ENCODE measurements at places on chromosomes 16 and 17.

DNA sequence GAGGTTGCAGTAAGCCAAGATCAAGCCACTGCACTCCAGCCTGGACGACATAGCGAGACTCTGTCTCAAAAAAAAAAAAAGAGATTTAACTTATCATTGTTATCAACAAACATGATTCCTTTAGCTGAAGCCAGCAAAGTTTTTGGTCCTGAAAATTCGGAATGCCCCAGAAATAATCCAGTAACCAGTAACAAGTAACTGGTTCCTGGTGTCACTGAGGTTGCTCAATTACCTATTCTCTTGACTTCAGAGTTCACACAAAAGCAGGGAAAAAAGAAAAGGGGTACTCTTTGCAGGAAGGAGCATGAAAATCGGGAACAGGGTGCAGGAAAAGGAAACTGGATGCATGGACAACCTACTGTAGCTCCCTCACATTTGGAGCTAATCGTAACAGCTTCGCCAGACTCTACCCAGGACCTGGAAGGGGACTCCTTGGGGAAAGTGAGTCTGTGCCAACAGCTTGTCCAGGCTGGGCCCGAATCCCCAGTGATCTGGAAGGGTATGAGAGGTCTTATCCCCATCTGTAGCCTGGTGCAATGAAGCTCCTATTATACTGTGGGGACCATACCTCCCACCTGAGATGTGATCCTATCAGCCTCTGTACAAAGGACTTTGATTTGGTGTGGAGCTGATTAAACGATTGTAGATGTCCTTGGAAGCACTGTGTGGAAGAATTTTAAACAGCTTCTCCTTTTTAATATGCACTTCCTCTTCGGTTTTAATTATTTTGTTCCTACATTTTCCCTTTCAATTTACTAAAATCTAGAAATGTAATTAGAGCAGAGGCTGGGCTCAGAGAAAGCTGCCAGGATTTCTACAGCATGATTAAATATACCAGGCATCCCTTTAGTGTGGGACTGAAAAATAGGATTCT, 3.4 kb upstream of the SPOP start:
- no peak for DNase-seq

GRCh38 chr17:50171371-50172071, 5.7 kb downstream of the SGCA start:
- DNase-seq = no peak

- no peak for DNase-seq
Observed at GRCh38 chr17:41691031-41691777, 2.5 kb downstream of the EIF1 start.

GRCh38 chr17:73189417-73190099, 3.3 kb upstream of the COG1 start:
- no peak for DNase-seq

- no peak for DNase-seq
Observed at GRCh38 chr17:6343736-6344135, 91.2 kb downstream of the AIPL1 start.

DNA sequence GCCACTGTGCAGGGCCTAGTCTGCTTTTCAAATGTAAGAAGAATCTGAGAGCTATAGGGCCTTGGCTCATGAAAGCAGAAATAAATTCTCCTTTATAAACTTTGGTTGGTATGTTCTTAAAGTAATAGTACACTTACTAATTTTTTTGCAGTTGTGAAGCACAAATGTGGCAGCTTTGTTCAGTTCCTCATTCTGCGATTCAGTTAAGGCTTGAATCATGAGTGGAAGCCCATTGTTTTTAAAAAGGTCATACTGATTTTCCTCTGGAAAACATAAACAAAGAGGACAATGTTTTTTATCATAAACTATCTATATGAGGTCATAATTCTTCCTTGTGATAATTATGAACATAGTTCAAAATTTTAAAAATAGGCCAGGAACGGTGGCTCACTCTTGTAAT, 23.6 kb upstream of the DYNC1LI2 start:
- DNase-seq = no peak

DNA sequence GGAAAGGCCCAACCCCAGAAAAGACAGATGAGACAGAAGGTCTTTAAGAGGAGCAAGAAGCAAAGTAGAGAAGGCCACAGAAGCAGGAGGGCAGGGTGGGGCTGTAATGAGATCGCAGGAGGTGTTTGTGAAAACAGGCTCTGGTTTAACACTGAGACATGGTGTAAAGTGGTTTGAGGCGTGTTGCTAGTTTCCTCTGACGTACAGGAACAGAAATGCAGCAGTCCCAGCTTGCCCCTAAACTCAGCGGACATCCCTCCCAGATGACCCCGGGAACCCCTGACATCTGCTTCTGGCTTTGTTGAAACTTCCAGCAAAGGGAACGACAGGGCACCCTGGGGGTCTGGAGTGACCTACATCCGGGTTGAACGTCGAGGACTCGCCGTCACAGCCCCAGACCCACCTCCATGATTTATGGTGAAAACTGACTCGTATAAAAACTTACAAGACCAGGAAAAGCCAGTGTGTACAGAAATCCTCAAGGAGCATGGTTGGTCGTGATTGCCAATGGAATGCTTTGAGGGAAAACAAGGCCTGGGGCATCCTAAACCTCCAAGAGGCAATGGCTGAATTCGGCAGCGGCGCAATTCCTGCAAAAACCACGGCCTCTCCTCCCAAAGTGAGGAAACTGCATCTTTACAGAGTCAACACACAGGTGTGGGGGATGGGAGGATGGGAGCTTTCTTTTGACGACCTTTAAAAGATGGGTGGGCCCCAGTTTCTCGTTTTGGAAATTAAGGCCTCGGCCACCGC, 25.8 kb downstream of the LITAF start:
- no peak for DNase-seq

GRCh38 chr16:8716052-8716451, 41.6 kb downstream of the ABAT start:
- no peak for DNase-seq

GRCh38 chr17:68972119-68972704, 17.0 kb upstream of the ABCA8 start:
- DNase-seq = no peak

DNA sequence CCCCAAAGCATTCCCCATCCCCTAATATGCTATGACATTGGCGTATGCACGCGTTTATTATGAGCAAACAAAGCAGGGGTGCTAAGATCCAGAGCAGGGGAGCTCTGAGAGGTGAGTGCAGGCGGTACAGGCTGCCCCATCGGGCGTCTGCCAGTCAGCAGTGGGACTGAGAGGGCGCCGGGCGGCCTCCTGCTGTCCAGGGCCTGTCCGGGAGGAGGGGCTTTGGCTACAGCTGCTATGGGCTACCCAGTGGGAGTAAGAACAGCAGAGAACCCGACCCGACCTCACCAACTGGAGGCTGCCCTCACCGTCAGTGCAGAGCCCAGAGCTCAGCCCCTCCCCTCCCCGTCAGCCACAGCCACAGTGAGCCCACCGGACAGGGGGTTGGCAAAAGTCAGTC, 18.5 kb upstream of the AATK start:
- no peak for DNase-seq

- DNase-seq = no peak
Observed at GRCh38 chr16:73529303-73530012, 481.5 kb upstream of the ZFHX3 start.

DNA sequence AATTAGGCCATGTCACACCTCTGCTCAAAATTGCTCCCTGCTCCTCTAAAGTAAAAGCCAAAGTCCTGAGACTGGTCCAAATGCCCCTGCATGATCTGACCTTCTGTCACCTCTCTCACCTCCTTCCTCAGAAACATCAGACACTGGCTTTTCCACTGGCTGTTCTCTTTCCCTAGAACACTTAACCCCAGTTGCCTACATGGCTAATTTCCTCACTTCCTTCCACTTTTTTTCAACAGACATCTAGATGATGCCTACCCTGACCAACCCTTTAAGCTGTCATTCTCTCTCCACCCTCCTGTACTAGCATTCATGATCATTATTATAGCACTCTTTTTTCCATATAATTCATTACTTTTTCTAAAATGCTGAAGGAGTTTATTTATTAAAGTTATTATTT, 31.0 kb downstream of the CCT6B start:
- DNase-seq = no peak

Measured in astrocyte (in vitro differentiated cells and primary cell).